ENCODE measurements at places on chromosomes 4 and X.

GRCh38 chr4:102551958-102552565, 50.9 kb downstream of the NFKB1 start:
- DNase-seq, result no peak

DNA sequence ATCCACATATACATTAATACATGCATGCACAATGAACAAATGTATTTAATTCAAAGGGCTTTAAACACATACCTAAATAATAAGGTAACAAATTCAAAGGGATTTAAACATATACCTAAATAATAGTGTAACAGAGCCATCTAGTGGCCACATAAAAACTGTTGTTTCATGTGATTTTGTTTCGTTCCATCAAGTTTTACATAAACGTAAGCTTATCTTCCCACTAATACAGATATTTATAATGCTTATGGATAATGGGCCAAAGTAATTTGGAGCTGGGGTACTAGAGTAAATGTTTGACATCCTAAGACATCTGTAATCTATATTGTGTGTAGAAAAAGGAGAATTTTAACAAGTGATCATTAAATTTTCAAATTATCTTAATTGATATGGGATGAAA, 82.3 kb downstream of the PRSS12 start:
- no peak for DNase-seq

GRCh38 chr4:99571883-99572282, 2.7 kb upstream of the MTTP start:
- no peak for DNase-seq

GRCh38 chrX:13467243-13467642, 102.2 kb upstream of the EGFL6 start:
- no peak for DNase-seq

DNA sequence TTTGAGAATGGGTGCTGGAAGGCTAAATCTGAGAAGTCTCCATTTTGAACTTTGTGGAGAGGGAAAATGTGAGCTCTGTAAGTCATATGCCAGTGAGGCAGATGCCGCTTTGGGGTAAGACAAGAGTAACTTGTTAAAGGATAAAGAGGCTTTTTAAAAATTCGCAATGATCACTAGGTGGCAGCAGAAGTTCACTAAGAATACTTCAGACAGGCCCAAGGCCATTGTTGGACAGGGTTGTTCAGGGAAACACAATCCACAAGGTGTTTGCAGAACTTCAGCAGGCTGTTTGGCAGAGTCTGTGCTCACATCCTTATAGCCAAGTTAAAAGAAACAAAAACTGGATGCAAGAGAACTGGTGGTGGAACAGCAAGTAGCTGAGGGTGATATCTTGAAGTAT, 13.7 kb upstream of the PIGA start:
- DNase-seq, result no peak

- no peak for DNase-seq
Measured at GRCh38 chrX:69210581-69210980, 45.3 kb upstream of the PJA1 start.

- no peak for DNase-seq
Measured at GRCh38 chr4:186932196-186932595, 208.5 kb upstream of the FAT1 start.

GRCh38 chr4:183889190-183889589, 15.9 kb upstream of the STOX2 start:
- no peak for DNase-seq

DNA sequence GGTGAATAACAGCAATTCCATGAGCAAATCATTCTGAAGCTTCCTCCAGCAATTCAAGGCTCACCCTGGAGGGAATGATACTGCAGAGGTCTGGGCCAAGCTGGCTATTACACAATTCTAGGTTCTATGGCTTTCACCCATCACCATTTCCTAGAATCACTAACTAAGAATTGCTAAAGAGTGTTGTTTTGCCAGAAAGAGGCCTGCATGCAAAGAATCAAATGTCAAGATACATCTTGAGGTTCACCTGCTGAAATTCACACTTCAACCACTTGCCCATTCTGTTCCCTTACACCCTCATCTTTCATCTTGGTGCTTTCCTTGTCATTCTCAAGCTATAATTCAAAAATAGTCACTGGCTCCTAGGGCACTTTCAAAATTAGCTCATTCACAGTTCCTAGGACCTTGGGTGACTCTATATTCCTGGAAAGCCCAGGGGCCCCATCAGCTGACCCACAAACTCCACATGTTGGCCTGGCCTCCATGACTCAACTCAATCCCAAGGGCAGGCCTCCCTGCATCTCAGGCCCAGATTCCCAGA, 7.0 kb downstream of the APBB2 start:
- DNase-seq, result no peak

Measured in activated CD8-positive, alpha-beta memory T cell treated with anti-CD3 and anti-CD28 coated beads, Interleukin-2, amount 50 U/mL, for 48 hours (primary cell).